ENCODE measurements at places on chromosomes 2 and 18.

DNA sequence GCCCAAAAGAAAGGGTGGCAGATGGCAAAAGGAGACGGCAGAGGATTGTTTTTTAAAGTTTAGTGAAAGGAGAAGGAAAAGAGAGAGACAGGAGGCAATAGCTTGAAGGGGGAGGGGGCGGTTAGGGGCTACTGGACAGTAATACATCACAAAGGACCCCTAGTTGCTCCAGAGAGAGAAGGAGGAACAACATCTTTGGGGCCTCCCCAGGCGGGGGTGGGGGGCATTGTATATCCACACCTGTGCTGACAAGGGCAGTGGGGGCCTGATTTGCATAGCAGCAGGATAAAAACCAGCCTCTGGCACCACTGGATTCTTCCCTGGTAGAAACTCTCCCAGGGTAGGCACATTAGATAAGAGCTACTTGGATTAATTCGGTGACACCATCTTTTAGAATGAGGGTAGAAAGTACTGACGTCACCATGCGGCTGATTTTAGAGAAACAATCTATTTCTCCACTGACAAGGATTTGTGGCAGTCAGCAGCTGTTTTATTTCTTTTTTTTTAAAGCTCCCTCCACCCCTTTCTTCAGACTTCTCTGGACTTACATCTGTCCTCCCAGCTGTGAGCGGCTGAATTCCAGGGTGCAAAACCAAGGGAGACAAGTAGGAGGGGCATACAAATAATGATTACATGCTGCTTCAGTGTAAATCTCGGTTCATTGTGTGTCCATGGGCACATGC lies 199.8 kb upstream of the NRP2 start:
- no peak for DNase-seq

DNA sequence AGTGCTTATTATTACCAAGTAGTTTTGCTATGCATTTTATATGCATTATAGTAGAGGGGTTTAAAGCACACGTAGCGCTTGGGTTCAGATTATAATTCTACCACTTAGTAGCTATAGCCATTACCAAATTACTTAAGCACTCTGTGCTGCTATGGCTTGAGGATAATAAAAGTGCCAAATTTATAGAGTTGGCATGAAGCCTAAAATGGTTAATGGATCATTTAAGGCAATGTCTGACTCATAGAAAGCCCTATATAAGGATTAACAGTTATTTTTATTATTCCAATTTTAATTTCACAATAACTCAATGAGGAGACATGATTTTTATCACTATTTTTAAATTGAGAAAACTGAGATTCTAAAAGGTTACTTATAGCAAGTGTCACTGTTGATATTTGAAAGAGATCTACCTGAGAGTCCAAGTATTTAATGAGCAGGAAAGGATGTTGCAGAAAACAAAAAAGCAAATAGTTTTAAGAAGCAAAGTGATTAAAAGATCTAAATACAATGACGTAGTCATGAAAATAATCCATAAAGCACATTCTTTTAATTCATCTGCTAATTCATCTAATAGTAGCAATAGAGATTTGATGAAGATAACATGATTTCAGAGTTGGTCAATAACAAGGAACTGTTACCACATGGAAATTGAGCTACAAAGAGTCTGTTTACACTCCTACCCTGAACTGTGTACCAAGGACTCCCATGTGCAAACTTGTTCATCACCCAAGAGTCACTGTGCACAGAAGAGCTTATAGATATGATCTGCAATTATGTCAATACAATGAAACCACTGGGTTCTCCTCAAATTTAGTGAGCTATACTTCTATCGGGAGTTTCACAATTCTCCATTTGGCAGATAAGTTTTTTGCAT lies 78.8 kb upstream of the DTNA start:
- peak; percentile 21 for DNase-seq

- no peak for DNase-seq
Observed at GRCh38 chr2:200871151-200871550, 6.7 kb upstream of the CLK1 start.

DNA sequence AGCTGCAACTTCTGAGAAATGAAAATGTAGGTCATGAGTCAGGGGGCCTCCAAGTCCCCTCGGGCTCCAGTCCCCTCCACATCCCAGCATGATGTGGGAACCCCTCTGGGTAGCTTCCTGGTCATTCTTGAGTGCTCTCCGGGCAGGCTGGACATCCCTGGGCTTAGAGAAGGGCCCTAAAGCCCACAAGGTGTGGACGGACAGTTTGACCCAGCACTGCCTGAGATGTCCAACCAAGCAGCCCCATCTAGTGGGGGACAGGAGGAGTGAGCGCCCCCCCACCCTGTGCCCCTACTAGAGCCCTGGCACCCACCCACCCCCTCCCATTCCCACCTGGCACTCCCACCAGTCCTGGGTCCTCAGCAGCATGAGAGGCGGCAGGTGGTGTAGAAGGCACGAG lies 46.0 kb downstream of the CYP27C1 start:
- DNase-seq = no peak

- no peak for DNase-seq
Observed at GRCh38 chr2:229675569-229675968, 38.8 kb downstream of the DNER start.

- DNase-seq = no peak
Observed at GRCh38 chr2:75180476-75180875, 18.8 kb downstream of the TACR1 start.
